Effector memory CD4-positive, alpha-beta T cell (primary cell): ENCODE measurements at places on chromosomes 4 and X.

DNA sequence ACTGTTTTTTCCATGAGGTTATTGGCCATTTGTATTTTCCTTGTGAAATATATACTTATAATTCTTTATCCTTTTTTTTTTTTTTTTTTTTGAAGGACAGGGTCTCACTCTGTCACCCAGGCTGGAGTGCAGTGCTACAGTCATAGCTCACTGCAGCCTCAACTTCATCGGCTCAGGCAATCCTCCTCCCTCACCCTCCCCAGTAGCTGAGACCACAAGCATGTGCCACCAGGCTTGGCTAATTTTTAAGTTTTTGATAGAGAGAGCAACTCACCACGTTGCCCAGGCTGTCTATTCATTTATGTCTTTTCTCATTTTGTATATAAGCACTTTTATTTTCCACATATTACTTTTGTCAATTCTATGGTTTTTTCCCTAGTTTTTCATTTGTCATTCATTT, 16.8 kb downstream of the RBPJ start:
- DNase-seq, result no peak

GRCh38 chrX:8310409-8310808, 139.3 kb upstream of the VCX2 start:
- DNase-seq, result no peak

GRCh38 chrX:19388741-19389140, 45.0 kb downstream of the PDHA1 start:
- no peak for DNase-seq

GRCh38 chr4:1265351-1265750, 16.4 kb upstream of the CTBP1 start:
- no peak for DNase-seq

DNA sequence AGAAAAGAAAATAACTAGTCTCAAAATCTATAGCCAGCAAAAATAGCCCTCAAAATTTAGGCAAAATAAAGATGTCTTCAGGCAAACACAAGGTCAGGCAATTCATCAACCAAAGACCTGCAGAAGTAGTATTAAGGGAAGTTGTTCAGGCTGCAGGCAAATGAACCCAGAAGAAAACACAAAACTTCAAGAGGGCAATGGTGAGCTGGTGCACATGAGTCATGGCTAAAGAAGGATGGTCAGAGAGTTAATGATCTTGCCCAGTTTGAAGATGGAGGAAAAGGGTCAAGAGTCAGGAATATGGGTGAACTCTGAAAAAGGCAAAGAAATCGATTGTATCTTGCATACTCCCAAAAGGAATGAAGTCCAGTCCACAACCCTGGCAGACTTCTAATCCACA, 83.1 kb upstream of the FAT4 start:
- no peak for DNase-seq

DNA sequence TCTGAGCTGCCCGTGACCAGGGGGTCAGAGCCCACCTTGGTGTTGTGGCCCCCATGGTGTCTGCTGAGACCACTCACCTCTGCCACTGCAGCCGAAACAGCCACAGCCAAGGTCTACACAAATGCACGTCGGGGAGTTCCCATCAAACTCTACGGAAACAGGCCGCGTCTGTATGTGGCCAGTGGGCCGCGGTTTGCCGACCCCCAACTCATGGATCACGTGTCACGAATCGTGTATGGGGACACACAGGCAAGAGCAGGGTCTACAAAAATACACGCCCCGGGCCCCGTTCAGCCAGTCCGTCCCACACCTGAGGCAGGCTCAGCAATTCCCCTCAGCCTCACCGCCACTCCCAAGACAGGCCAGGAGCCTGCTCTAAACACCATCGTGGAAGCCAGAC, 53.8 kb downstream of the FAM53A start:
- no peak for DNase-seq

GRCh38 chr4:61786211-61786610, 586.1 kb downstream of the ADGRL3 start:
- no peak for DNase-seq

- no peak for DNase-seq
Measured at GRCh38 chr4:79294064-79294463, 31.8 kb downstream of the NAA11 start.

- no peak for DNase-seq
Measured at GRCh38 chr4:87840149-87840548, 7.4 kb downstream of the MEPE start.
